Body of pancreas (tissue), 4 donors: ENCODE measurements at places on chromosomes 4 and X. TPM values are rescaled to one million over a fixed set of nuclear protein-coding genes. Genes with fewer than 3 reads are reported as not detected.

DNA sequence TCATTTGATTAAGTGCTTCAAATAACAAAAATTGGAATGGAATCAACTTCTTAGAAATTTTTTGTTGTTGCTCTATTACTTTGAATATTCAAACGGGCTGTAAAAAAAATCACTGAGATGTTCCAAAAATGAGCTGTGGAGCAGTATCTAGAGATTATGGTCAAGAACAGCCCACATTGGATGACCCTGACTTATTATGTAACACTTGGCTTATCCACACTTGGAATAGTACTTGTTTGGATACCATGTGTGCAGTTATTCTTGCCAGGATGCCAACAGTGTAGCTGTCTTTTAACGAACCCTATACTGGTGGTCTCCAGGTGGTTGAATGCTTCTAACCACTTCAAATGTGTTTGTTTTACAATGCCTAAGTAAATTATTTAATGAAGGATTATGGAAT is 64.9 kb upstream of the CAMK2D start:
- no peak overlapping the region for H3K4me3 ChIP-seq
- no peak overlapping the region for H3K27ac ChIP-seq
- no peak for DNase-seq

- no peaks in the 10 kb centered on the region for H3K4me1 ChIP-seq
- H3K27ac ChIP-seq: no peak overlapping the region
- DNase-seq: no peak
These were observed 51.5 kb downstream of the DHRSX start for GRCh38 chrX:2449135-2449886.

GRCh38 chrX:153635788-153636668 is 11.0 kb upstream of the DUSP9 start:
- H3K27ac ChIP-seq: no peak overlapping the region
- no peaks in the 10 kb centered on the region for H3K27me3 ChIP-seq
- no peaks in the 10 kb centered on the region for H3K36me3 ChIP-seq
- H3K4me1 ChIP-seq: peaks cover 4% of the 10 kb centered on the region

DKK2 gene
- total RNA-seq: not detected

EFHC2 gene
- 2.1 TPM for total RNA-seq
